Activated CD4-positive, alpha-beta T cell treated with anti-CD3 and anti-CD28 coated beads for 48 hours (primary cell): ENCODE measurements at places on chromosomes 6 and 20.
A peak's percentile ranks its signal among the peaks of the same experiment; 100 is the strongest.

DNA sequence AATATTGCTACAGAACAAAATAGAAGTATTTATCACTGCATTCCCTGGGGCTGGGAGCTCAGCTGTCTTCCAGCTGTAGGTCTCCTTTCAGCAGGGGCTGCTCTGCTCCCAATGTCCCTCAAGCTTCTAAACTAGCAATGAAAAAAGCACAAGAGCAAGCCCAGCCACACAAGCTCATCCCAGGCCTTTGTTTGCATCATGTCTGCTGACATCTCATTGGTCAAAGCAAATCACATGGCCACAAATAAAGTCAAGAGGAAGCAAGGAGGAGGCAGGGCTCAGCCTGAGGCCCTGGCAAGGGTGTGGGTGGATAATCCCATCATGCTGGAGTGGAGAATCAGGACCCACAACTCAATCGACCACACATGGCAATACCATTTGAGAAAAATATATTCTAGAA is 2.2 kb upstream of the BFSP1 start:
- peak; percentile 9 for DNase-seq

DNA sequence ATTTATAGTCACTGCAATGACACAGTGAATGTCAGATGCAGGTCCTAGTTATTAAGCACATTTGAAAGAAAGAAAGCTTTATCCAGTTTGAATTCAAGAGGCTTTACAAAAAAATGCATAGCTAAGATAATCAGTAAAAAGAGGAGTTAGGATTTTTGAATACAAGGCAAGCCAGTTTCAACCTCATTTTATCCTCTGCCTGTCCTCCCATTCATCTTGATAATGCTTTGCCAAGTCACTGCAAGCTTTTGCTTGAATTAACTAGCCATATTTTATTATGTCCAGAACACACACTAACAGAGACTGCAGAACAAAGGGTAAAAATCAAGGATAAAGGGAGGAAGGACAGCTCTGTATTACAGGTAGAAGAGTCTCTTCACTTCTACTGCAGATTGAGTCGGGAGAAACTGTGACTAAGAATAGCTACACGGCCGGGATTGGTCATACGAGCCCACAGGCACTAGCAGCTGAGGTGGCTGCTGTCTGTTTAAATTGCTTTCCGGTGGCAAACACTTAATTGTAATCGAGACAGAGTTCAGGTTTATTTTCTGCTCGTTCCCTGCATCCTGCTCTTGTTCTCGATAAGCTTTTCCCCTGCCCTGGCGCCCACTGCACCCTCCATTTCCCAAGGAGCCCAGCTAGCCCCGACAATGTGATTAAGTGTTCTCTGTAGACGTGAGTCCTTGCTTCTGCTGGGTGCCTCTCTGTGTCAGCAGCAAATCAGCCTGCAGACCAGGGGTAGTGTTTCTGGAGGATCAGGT is 30.5 kb upstream of the AKAP12 start:
- DNase-seq, result no peak

DNA sequence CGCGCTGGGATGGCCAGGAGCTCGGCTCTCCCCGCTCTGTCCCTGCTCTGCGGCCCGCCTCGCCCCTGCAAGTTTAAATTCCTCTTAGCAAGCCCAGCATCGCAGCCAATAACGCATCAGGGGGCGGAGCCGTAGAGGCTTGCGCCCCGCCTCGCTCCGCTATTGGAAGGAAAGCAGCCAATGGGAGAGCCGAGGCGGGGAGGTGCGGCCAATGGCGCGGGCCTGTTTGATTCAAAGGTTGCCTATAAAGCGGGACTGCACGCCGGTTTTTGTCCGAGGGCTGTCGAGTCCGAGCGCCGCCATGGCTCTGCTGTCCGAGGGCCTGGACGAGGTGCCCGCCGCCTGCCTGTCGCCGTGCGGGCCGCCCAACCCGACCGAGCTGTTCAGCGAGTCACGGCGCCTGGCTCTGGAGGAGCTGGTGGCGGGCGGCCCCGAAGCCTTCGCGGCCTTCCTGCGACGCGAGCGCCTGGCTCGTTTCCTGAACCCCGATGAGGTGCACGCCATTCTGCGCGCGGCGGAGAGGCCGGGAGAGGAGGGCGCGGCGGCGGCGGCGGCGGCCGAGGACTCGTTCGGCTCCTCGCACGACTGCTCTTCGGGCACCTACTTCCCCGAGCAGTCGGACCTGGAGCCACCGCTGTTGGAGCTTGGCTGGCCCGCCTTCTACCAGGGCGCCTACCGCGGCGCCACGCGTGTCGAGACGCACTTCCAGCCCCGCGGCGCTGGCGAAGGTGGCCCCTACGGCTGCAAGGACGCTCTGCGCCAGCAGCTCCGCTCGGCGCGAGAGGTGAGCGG is at the start of gene FAM83D:
TSS of gene FAM83D (plus strand) at position 276 of the 792 bp plus-strand sequence. CDS start at position 302, 26 bp downstream.
- peak; percentile 98 for DNase-seq

- no peak for DNase-seq
These were observed 179.2 kb upstream of the PHACTR1 start for GRCh38 chr6:12537389-12537788.

- DNase-seq, result no peak
These were observed 2.7 kb downstream of the TMEM74B start for GRCh38 chr20:1182106-1182505.

DNA sequence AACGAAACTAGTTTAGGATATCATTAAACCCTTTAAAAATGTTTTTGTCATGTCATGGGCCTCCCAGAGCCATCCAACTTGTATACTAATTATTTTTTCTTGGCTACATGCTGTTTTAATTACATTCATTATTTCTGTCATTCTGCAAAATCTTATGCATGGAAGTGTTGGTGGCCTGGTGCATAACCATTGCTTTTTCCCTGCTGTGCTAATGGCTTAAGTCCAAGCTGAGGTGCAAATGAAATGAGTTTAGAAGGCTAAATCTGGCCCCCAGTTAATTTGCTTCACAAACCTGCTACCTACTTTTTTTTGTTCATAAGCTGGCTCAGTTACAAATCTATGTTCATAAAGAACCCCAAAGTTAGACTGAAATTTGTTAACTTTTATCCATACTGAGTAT is 1249.9 kb downstream of the EPHA7 start:
- no peak for DNase-seq

GRCh38 chr20:16203096-16203495 is 370.2 kb downstream of the KIF16B start:
- no peak for DNase-seq

GRCh38 chr6:40877362-40877761 is 161.7 kb downstream of the UNC5CL start:
- DNase-seq, result peak; percentile 72
